ENCODE measurements at places on chromosomes 4 and X. TPM values are rescaled to one million over a fixed set of nuclear protein-coding genes. Genes with fewer than 3 reads are reported as not detected.

The GABRG1 gene
- total RNA-seq, result not detected

The ARHGAP24 gene
- total RNA-seq, result 67.6 TPM

- no peak for DNase-seq
Observed at GRCh38 chrX:16113978-16114565, 9.3 kb upstream of the GRPR start.

The AMTN gene
- total RNA-seq, result not detected

- DNase-seq, result no peak
Observed at GRCh38 chr4:36549992-36550391, 268.6 kb downstream of the DTHD1 start.

The APBB2 gene
- total RNA-seq, result 75.8 TPM

DNA sequence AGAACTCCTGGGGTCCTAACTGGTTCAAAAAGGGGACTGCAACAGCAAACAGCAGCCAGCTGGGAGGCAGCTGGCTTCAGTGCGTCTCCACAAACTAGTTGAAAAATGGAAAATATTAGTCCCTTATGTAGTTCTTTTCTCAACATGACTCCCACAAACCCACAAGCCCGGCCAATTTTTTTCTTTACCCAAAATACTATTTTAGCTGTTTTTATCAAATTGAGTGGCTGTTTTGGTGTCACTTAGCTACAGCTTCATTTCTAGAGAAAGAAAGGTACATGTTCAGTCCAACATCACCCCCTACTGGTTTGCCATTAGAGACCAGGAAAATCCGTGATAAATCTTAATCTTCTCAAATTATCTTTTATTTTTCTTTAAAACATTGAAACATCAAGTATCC, 97.2 kb downstream of the GUCY2F start:
- peak; percentile 54 for DNase-seq
